CD8-positive, alpha-beta memory T cell (primary cell): ENCODE measurements at places on chromosomes 13 and 19.

DNA sequence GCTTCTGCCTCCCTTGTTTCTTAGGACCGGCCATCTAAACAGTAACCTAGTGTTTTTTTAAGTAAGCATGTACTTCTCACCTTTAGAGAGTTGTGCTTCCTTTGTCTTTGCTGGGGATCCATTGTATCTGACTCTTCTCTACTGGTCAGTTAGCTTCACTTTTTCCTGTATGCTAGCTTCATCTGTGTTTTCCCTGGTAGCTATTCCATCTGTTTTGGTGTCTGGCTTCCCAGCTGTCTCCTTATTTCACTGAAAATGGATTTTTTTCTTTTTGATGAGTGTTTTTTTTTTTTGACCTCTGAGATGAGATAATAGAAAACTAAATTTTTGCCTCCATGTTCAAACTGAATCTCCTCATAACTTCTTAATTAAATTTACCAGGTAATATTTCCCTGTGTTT lies 637.0 kb upstream of the SLC10A2 start:
- H3K4me3 ChIP-seq, result no peak overlapping the region
- no peak for DNase-seq
- no peaks in the 10 kb centered on the region for H3K36me3 ChIP-seq
- H3K27me3 ChIP-seq, result no peaks in the 10 kb centered on the region
- H3K27ac ChIP-seq, result no peak overlapping the region

DNA sequence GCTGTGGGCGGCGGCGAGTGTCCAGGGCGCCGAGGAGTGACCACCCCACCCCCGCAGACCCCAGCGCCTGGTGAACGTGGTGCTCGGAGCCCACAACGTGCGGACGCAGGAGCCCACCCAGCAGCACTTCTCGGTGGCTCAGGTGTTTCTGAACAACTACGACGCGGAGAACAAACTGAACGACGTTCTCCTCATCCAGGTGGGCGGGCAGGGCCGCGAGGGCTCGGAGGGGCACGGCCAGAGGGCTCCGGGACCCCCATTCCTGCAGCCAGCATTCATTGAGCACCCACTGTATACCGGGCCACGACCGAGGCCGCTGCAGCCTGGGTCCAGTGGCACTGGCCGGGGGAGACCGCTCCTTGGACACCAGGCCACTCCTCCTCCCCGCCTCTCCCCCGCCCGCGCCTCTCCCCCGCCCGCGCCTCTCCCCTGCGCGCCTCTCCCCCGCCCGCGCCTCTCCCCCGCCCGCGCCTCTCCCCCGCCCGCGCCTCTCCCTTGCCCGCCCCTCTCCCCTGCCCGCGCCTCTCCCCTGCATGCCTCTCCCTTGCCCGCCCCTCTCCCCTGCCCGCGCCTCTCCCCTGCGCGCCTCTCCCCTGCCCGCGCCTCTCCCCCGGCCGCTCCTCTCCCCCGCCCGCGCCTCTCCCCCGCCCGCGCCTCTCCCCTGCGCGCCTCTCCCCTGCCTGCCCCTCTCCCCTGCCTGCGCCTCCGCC lies 3.2 kb downstream of the PRTN3 start:
- peaks cover 7% of the 10 kb centered on the region for H3K27me3 ChIP-seq
- H3K4me3 ChIP-seq, result no peak overlapping the region
- H3K27ac ChIP-seq, result peak overlapping the region; percentile 38
- no peak for DNase-seq
- no peaks in the 10 kb centered on the region for H3K4me1 ChIP-seq
- no peaks in the 10 kb centered on the region for H3K36me3 ChIP-seq

DNA sequence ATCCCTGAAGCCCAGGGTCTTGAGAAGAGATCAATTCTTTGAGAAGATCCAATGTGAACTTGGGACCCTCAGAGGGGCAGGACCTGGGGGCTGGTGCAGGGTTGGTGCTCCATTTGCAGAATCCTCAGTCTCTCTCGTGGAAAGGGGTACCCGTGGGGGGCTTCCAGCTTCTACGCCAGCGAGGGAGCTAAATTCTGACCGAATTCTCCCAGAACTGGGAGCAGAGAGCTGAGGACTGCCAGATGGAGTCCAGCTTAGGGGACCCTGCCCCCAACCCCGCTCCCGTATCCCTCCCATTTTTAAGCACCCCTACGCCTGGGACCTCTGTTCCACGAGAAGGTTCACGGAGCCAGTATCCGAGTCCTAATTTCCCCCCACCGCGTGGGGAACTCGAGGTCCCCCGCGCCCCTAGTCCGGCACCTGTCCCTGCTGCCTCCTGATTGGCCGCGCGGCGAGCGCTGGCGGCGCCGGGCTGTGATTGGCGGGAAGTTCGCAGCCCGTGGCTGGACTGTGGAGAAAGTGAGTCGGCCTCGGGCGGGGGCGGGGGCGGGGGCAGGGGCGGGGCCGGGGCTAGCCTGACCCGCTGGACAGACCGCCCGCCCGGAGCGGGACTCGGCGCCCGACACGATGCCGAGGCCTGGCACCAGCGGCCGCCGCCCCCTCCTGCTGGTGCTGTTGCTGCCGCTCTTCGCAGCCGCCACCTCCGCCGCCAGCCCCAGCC lies 4.4 kb upstream of the LTBP4 start:
- H3K4me1 ChIP-seq, result peaks cover 42% of the 10 kb centered on the region
- no peaks in the 10 kb centered on the region for H3K36me3 ChIP-seq
- DNase-seq, result no peak
- no peak overlapping the region for H3K4me3 ChIP-seq
- H3K27me3 ChIP-seq, result peaks cover 40% of the 10 kb centered on the region
- peak overlapping the region; percentile 51 for H3K27ac ChIP-seq

DNA sequence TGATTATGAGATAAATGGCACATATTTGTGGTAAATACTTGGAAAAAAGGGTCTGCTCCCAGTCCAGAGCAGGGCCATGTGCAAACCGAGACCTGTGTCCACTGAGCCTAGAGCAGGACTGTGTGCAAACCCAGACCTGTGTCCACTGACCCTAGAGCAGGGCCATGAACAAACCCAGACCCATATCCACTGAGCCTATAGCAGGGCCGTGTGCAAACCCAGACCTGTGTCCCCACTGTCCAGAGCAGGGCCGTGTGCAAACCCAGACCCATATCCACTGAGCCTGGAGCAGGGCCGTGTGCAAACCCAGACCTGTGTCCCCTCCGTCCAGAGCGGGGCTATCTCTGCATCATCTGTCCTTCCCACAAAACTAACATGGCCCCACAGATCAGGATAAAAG lies 136.0 kb downstream of the ATP11A start:
- no peak for DNase-seq
- H3K27me3 ChIP-seq, result no peaks in the 10 kb centered on the region
- peaks cover 12% of the 10 kb centered on the region for H3K36me3 ChIP-seq

GRCh38 chr19:18796239-18796638 lies 5.1 kb upstream of the COMP start:
- H3K27ac ChIP-seq, result no peak overlapping the region
- no peaks in the 10 kb centered on the region for H3K36me3 ChIP-seq
- no peak overlapping the region for H3K4me3 ChIP-seq
- DNase-seq, result no peak
- no peaks in the 10 kb centered on the region for H3K4me1 ChIP-seq

- H3K27ac ChIP-seq, result no peak overlapping the region
- H3K4me3 ChIP-seq, result no peak overlapping the region
- H3K36me3 ChIP-seq, result no peaks in the 10 kb centered on the region
- peaks cover 7% of the 10 kb centered on the region for H3K4me1 ChIP-seq
- H3K27me3 ChIP-seq, result no peaks in the 10 kb centered on the region
These were observed 526 bp downstream of the NFIX start for GRCh38 chr19:12995596-12996405.
